ENCODE measurements at places on chromosomes 7 and 10.
A peak's percentile ranks its signal among the peaks of the same experiment; 100 is the strongest.

- DNase-seq: no peak
These were observed 9.6 kb downstream of the ITGB1 start for GRCh38 chr10:32948451-32948850.

DNA sequence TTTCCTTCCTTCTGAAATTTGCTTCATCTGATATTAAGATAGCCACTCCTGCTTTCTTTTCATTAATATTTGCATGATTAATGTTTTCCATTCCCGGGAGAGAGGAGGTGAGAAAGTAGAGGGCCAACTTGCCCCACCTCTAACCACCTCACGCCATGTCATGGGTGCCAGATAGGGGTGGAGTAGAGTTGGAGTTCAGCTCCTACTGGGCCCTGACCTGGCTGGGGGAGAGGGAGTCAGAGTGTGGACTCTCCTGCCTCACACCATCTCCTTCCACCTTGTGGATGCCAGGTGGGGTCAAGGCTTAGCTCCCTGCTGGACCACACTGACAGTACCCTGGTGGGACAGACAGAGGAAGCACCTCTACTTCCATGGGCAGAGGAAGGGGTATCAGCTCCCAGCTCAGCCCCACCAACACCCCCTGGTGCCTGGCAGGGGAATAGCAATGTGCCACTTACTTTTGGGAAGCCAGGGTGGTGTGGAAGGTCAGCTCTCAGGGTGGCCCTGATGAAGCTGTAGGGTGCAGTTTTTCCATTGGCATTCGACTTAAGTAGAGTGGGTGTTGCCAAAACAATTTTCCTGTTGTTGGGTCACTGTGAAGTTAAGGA, 28.0 kb downstream of the CHST12 start:
- peak; percentile 21 for DNase-seq

GRCh38 chr10:20616918-20617810, 279.9 kb downstream of the NEBL start:
- no peak for DNase-seq

DNA sequence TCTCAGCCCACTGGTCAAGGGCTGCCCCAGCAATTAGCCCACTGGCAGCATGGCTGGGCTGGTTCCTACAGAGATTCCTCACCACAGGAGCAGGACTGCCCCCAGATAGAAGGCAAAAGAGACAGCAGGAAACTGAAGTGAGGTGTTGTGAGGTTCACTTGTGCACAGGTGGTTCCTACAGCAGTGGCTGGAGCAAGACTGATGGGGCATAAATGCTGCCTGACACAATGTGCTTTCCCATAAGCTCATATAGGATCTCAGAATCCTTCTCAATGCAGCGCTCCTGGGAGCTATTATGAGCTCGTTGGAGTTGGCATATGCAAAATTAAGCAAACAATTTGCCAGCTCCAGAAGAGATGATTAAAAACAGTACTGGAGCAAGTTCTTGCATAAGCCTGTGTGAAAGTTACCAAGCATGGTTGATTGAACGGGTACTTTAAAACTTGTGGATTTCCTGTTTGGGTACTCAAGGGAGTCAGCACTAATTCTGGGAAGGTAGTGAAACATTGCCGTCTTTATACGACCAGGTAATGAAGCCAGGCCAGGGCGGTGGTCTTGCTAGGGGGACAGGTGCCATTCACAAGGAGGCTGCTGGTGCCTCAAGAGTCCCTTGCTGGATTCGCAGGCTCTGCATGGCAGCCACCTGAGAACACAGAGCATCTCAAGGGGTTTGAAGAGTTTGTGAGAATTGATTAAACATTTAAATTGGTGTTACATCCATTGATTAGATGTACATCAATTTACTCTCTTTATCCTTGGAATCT, 20.3 kb upstream of the PRKCQ start:
- DNase-seq: no peak

DNA sequence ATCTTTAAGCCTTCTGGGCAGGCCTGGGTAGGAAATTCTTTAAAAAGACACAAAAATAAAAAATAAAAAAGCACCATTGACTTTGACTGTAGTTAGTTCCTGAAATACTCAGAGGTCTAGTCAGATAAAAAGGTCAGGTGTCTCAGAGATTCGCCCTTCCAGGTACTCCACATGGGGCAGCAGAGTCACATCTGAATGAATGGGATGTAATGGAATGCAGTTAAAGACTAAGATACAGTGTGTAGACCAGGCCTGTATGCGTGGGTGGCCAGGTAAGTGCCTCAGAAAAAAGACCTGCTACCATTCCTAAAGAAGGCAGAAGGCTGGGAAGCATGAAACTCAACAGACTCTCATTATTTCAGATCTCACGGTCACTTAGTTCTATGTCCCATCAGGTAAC, 68.6 kb upstream of the SEM1 start:
- DNase-seq: no peak

DNA sequence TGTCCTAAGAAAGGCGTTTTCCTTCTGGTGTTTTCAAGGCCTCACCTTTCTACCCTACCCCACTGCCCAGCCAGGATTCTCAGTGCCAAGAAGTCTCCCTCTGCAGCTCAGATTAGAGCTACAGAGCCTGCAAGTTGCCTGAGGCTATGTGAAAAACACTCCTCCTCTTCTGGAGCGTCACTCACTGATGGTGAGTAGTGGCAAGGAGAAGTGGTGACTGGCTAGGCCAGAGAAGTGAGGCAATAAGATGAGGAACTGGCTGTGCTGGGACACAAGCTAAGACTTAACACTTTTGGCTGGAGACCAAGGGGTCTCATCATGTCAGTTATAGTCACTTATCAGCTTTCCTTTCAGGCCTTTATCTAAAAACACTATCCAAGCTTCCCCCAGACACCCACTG, 86.7 kb upstream of the PRKAR2B start:
- DNase-seq: no peak

- DNase-seq: no peak
These were observed 102.2 kb downstream of the GRM8 start for GRCh38 chr7:127150543-127150942.

DNA sequence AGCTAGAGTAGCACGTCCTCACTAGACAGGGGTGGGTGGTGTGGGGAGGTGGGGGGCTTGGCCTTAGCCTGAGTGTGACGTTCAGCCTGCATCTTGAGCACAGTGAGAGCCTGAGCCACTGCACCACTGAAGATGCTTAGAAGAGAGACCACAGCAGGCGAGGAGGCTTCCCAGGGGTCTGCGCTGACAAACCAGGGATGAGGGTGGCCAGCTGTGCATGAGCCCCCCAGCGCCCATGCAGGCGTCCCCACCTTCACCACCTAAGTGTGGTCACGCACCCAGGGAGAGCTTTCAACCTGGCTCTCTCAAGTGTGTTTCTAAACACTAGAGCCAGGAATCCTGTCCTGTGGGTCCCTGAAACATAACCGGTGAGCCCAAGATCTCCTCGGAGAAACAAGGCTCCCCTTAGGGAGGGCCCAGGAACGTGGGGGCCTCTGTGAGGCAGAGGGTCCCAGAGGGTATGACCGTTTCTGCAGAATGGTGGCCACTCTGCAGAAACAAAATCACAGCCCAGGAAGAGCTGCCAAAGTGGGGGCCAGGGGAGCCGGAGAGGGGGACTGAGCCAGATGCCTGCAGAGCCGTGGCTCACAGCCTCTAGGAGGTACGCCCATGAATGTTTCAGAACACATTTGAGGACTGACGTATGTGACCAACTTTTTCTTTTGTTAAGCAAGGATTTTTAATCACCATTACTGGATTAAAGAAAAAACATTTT, 85.2 kb upstream of the INSIG1 start:
- DNase-seq: no peak

GRCh38 chr10:71799608-71800453, 26.5 kb upstream of the VSIR start:
- no peak for DNase-seq

DNA sequence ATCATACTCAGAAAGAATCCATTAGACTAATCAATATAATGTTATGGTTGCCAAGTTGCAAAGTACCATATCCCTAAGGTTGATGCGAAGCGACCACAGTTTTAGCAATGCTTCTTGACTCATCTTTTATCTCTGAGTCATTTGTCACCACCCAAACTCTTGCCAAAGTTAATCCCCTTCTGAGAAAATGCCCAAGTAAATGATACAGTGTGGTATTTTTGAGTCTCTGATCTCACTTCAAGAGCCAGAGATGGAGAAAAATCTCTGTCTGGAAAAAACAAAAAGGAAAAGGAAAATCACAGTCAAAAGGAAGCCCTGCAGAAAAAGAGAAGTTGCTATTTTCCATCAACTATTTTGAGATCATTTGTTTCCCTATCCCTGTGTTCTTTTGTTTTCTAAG, 26.7 kb upstream of the OTUD1 start:
- no peak for DNase-seq

- no peak for DNase-seq
These were observed 31.5 kb downstream of the ASB13 start for GRCh38 chr10:5634918-5635317.

GRCh38 chr7:151867912-151868311, 9.0 kb downstream of the PRKAG2 start:
- no peak for DNase-seq

DNA sequence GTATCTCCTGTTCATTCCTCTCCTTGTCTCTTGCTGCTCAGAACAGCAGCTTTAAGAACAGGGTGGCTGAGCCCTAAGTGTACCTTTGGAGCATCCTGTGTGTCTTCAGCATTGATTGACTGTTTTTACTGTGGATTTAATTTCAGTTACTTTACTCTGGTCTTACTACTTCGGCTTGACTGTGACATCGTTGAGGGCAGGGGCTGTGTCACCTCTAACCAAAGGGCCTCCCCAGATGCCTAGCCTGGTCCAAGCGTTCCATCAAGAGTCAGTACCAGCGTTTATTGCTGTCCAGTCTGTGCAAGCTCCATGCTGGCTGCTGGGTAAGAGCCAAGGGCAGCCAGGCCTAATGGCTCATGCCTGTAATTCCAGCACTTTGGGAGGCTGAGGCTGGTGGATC, 32.4 kb downstream of the CCM2 start:
- DNase-seq: no peak

- DNase-seq: no peak
These were observed 5.7 kb upstream of the ZYX start for GRCh38 chr7:143375298-143376034.

- DNase-seq: no peak
These were observed 574.3 kb downstream of the MAGI2 start for GRCh38 chr7:78879206-78879605.

DNA sequence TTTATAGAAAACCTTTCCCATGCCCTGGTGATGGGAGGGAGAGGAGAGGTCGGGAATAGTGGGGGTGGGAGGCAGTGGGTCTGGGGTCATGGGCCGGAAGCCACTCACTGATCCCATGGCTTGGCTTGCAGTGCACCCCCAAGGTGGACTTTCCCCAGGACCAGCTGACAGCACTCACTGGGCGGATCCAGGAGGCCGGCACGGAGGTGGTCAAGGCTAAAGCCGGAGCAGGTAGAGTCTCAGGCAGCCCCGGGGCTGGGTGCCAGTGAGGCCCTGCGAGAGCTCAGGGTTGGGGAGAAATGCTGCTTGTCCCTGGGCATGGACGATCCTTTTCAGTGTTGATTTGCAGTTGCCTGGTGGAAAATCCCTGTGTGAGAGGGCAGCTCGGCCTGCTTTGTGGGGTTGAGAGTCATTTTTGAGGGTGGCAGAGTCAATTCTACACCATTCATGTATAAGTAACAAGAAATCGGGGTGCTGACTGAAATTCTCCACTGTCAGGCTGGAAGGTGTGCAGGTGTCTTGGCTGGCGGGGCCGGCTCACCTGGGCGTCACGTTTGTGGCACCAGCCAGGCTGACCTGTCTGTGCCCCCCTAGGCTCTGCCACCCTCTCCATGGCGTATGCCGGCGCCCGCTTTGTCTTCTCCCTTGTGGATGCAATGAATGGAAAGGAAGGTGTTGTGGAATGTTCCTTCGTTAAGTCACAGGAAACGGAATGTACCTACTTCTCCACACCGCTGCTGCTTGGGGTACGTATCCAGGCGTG, 16.5 kb downstream of the MDH2 start:
- no peak for DNase-seq

GRCh38 chr7:150974468-150975391, 3.4 kb downstream of the KCNH2 start:
- peak; percentile 54 for DNase-seq

GRCh38 chr10:10855151-10855581, 162.5 kb upstream of the CELF2 start:
- no peak for DNase-seq

DNA sequence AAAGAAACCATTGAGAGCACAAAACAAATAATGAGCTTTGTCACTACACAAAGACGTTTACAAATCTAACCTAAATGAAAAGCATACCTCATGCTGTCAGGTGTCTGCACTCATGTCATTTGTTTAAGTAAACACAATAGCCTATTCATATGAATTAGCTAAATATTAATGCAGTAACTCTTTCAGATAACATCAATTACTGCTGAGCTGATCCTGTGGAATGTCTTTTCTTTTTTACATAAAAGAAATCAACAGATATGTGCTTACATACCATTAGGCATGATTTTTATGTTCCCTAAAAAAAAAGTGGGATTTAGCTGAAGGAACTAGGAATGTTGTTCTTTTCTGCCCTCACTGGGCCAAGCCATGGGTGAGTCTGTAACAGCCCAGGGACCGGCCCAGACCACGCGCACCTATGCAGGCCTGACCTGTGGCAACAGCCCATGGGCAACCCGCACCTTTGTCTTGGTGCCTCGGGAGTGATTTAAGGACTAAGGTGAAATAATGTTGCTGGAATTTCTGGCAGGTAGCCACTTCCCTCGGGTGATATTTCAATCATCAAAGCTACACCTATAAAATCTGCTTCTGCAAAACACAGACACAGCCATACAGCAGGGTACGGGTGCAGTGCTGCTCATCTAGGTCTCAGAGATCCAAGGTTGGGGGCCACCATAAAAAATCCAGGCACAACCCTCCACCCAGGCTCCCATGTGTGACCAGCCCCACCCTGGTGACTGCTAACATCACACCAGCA, 44.6 kb downstream of the FGFR2 start:
- DNase-seq: no peak
